Uterus (tissue), 4 donors: ENCODE measurements at places on chromosomes 13 and 19. TPM values are rescaled to one million over a fixed set of nuclear protein-coding genes. Genes with fewer than 3 reads are reported as not detected.

- H3K27me3 ChIP-seq, result no peaks in the 10 kb centered on the region
- H3K4me1 ChIP-seq, result no peaks in the 10 kb centered on the region
- no peaks in the 10 kb centered on the region for H3K36me3 ChIP-seq
- H3K27ac ChIP-seq, result peak overlapping the region; percentile 64
Observed at GRCh38 chr19:32017176-32017953, 328.0 kb upstream of the ZNF507 start.

DNA sequence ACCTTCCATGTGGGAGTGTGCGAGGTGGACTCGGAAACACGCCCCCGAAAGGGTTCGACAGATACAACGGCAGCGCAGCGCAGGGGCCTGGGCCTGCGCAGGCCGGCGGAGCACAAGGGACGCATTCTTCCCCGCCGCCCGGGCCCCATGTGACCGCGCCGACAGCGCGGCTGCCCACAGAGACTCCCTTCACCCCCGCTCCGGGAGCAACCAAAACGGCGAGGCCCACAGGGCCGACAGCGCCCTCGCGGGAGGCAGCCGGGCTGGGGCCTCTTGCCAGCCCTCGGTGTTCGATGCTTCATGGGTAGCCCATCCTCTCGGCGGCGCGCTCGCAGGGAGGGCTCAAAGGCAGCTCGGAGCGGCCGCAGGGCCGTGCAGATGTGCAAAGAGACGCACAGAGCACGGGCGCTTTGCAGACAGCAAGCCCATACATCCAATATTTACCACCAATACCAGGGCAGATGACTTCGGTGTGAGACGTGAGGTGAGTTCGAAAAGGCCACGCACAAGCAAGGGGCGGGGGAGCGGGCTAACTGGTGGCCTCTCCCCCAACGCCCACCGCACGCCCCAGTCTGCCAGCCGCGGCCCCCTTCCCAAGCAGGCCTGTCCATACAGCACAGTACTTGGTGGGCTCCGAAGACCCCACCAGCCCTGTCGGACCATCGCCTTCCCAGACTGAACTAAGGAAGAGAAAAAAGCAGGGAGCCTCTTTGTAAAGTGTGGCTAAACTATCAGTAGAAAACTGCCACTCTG lies 89.9 kb downstream of the CRYL1 start:
- H3K27me3 ChIP-seq, result no peaks in the 10 kb centered on the region
- no peaks in the 10 kb centered on the region for H3K36me3 ChIP-seq
- no peak for DNase-seq
- H3K4me1 ChIP-seq, result no peaks in the 10 kb centered on the region

GRCh38 chr13:37209621-37210580 lies 104.4 kb upstream of the CSNK1A1L start:
- no peak overlapping the region for H3K4me3 ChIP-seq
- H3K27me3 ChIP-seq, result no peaks in the 10 kb centered on the region
- no peaks in the 10 kb centered on the region for H3K4me1 ChIP-seq
- H3K36me3 ChIP-seq, result no peaks in the 10 kb centered on the region

The ZNF793 gene
- 21.3 TPM for total RNA-seq

GRCh38 chr13:26695360-26695705 lies 65.3 kb downstream of the GPR12 start:
- H3K27me3 ChIP-seq, result no peaks in the 10 kb centered on the region
- H3K36me3 ChIP-seq, result no peaks in the 10 kb centered on the region
- no peak for DNase-seq
- no peaks in the 10 kb centered on the region for H3K4me1 ChIP-seq
- no peak overlapping the region for H3K27ac ChIP-seq
- H3K4me3 ChIP-seq, result no peak overlapping the region

GRCh38 chr13:40609972-40610726 lies 56.3 kb downstream of the FOXO1 start:
- DNase-seq, result no peak
- H3K4me1 ChIP-seq, result peaks cover 10% of the 10 kb centered on the region
- H3K27ac ChIP-seq, result peak overlapping the region; percentile 70
- no peaks in the 10 kb centered on the region for H3K27me3 ChIP-seq
- no peaks in the 10 kb centered on the region for H3K36me3 ChIP-seq

- no peak overlapping the region for H3K27ac ChIP-seq
- no peak for DNase-seq
- no peak overlapping the region for H3K4me3 ChIP-seq
- H3K4me1 ChIP-seq, result no peaks in the 10 kb centered on the region
- H3K36me3 ChIP-seq, result no peaks in the 10 kb centered on the region
Observed at GRCh38 chr13:46015366-46015765, 37.2 kb downstream of the ZC3H13 start.

The MYH14 gene
- 1.4 TPM for total RNA-seq

- H3K36me3 ChIP-seq, result no peaks in the 10 kb centered on the region
- H3K4me3 ChIP-seq, result no peak overlapping the region
- H3K27ac ChIP-seq, result no peak overlapping the region
- no peaks in the 10 kb centered on the region for H3K4me1 ChIP-seq
- DNase-seq, result no peak
- H3K27me3 ChIP-seq, result no peaks in the 10 kb centered on the region
Observed at GRCh38 chr13:101579281-101579802, 126.9 kb downstream of the ITGBL1 start.

The PLPPR2 gene
- total RNA-seq, result 71.7 TPM
